Activated T-cell treated with anti-CD3 and anti-CD28 coated beads, Interleukin-2, amount 50 U/mL, for 72 hours (primary cell): ENCODE measurements at places on chromosomes 13 and 19. TPM values are rescaled to one million over a fixed set of nuclear protein-coding genes. Genes with fewer than 3 reads are reported as not detected.

Gene FREM2
- 0.02 TPM for total RNA-seq

Gene SIGLEC10
- total RNA-seq: 0.38 TPM

Gene CEACAM20
- not detected for total RNA-seq

Gene ZNF808
- 34.9 TPM for total RNA-seq

Gene CEACAM4
- not detected for total RNA-seq

Gene KLK14
- 0.69 TPM for total RNA-seq

Gene CEBPA
- 0.82 TPM for total RNA-seq

Gene ZNF530
- 7.9 TPM for total RNA-seq

Gene PSG2
- total RNA-seq: not detected

Gene DOCK6
- total RNA-seq: 8.4 TPM

Gene ELSPBP1
- total RNA-seq: not detected

Gene RUBCNL
- 8.9 TPM for total RNA-seq

Gene C3
- 2.5 TPM for total RNA-seq

Gene CEACAM16
- total RNA-seq: not detected

Gene TMEM38A
- 1.6 TPM for total RNA-seq

Gene ERICH4
- total RNA-seq: not detected

Gene GRK1
- total RNA-seq: 0.22 TPM

Gene ZNF414
- 29.9 TPM for total RNA-seq

Gene RAB3A
- total RNA-seq: 1.9 TPM

Gene URAD
- total RNA-seq: not detected

Gene C19orf25
- 28.1 TPM for total RNA-seq

Gene JUND
- 197 TPM for total RNA-seq

Gene CGB1
- total RNA-seq: not detected

Gene RGL3
- total RNA-seq: not detected

Gene TTYH1
- total RNA-seq: 0.41 TPM

Gene PCDH17
- total RNA-seq: not detected

Gene TPTE2
- total RNA-seq: 0.30 TPM

Gene CKM
- total RNA-seq: not detected

Gene LRRC4B
- not detected for total RNA-seq

Gene ZNF730
- total RNA-seq: 1.2 TPM

Gene EML2
- 149 TPM for total RNA-seq

Gene CYP4F2
- total RNA-seq: 0.19 TPM

Gene SLC27A1
- total RNA-seq: 4.4 TPM

Gene TEX26
- not detected for total RNA-seq

Gene SIGLEC8
- total RNA-seq: not detected

Gene FGF14
- 0.23 TPM for total RNA-seq

Gene RFX1
- total RNA-seq: 11.4 TPM

Gene TMEM190
- total RNA-seq: not detected

Gene ZNF285
- total RNA-seq: 1.9 TPM

Gene LYL1
- total RNA-seq: 4.8 TPM

Gene LENG1
- total RNA-seq: 2.9 TPM

Gene ZNF90
- total RNA-seq: 26.8 TPM

Gene YIF1B
- 70.3 TPM for total RNA-seq

Gene KLK5
- not detected for total RNA-seq

Gene KANK2
- 1.1 TPM for total RNA-seq

Gene FPR3
- not detected for total RNA-seq

Gene VSTM2B
- not detected for total RNA-seq

Gene MAG
- total RNA-seq: 0.29 TPM

Gene SLITRK6
- not detected for total RNA-seq

Gene SMIM7
- total RNA-seq: 81.1 TPM

Gene VAV1
- 114 TPM for total RNA-seq

Gene IL4I1
- 16.7 TPM for total RNA-seq

Gene ZFP14
- 2.7 TPM for total RNA-seq
